Right lung (tissue), 10 donors: ENCODE measurements at places on chromosomes 13 and 19. TPM values are rescaled to one million over a fixed set of nuclear protein-coding genes. Genes with fewer than 3 reads are reported as not detected.

The PRRG2 gene
- 5.7 TPM for polyA plus RNA-seq

The PBX4 gene
- 23.5 TPM for polyA plus RNA-seq

The ZNF497 gene
- 3.0 TPM for polyA plus RNA-seq

The BEST2 gene
- 0.09 TPM for polyA plus RNA-seq

The LILRB4 gene
- 1.7 TPM for polyA plus RNA-seq

The KLHL1 gene
- polyA plus RNA-seq: 0.05 TPM

The AP1M2 gene
- 34.8 TPM for polyA plus RNA-seq

The HSPBP1 gene
- 50.7 TPM for polyA plus RNA-seq

The DCLK1 gene
- polyA plus RNA-seq: 10.0 TPM

DNA sequence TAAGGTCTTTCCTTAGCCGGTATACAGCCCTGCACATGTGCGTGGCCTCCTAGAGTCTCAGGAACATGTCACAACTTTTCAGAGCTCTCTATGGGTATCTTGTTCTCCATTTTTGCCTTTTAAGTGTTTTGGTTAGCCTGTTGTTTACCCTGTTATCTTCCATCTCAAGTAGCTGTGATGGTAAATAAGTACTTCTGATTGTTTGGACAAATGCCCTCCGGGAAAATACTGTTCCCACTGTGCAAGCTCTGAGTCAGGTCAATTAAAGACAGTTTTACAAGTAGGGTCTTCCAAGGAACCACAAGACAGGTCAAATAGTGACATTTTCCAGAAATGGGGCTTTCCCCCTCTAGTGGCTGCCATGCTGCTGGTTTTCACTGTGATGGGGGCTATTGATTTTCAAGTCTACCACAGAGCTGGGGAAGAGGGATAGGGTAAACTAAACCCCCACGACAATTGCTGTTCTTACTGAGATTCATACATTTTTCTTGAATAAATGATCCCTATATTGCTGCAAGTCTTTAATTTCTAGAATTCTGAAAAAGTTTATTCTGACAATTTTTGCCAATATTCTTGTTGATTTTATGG lies 109.5 kb downstream of the TM9SF2 start:
- DNase-seq: no peak

- peak; percentile 38 for DNase-seq
These were observed 12.2 kb downstream of the TMEM160 start for GRCh38 chr19:47036097-47036651.

DNA sequence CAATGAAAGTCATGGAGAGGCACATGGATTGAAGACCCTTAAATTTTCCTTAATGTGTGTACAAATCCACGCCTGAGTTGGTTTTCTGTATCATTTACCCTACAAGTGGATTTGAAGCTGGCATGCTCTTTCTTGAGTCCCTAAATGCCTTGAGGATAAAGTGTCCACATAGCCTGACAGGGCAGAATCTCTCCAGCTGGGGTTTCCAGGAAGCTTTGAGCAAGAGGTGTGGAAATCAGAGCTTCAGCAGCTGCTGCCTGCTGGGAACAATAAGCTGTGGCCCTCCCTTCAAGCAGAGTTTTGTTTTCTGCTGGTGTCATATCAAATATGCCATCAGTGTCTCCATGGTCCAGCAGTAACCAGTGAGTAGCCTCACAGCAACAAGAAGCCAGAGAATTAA lies 120.3 kb upstream of the SERTM1 start:
- DNase-seq: no peak

DNA sequence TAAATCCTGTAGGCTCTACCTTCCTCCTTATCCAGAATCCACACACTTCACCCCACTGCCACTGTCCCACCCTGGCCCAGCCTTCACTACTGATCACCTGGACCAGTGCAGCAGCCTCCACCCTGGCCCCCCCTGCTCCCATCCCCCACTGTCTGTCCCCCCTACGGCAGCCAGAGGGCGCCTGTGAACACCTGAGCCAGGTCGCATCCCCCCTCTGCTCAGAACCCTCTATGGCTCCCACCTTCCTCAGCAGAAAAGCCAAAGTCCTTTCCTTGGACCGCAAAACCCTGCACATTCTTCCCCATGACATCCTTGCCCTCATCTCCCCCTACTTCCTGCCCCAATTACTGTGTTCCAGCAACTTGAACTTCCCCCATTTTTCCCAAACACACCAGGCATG lies 20.6 kb downstream of the ELAVL3 start:
- DNase-seq: no peak

DNA sequence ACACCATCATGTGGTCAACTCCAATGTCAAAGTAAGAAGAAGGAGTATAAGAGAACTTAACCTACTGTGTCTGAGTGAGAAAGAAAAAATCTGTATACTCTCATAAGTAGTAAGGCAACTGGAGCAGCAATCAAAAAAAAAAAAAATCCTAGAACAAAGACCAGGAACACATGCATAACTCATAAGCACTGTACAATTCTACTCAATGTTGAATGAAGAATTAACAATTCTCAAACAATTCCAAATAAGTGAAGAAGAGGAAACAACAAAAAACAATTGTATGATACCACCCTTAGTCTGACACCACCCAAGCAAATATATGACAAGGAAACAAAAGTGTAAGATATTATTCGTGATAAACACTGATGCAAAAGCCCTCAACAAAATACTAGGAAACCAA lies 24.6 kb downstream of the ZNF160 start:
- no peak for DNase-seq

DNA sequence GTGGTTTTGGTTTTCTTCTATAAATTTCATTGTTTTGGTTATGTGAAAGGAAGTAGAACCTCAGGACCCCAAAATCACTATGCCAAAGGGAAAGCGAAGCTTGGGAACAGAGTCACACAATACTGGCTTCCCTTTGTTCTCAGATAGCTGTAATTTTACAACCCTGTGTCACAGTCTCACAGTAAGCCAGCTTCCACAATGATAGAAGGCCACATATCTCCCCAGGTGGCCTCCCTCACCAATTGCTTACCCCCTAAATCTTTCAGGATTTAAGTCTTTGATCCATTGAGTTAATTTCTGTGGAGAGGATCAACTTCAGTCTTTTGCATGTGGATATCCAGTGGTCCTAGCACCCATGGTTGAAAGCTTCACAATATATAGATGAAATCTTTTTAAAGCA lies 58.7 kb downstream of the SLC15A1 start:
- no peak for DNase-seq

DNA sequence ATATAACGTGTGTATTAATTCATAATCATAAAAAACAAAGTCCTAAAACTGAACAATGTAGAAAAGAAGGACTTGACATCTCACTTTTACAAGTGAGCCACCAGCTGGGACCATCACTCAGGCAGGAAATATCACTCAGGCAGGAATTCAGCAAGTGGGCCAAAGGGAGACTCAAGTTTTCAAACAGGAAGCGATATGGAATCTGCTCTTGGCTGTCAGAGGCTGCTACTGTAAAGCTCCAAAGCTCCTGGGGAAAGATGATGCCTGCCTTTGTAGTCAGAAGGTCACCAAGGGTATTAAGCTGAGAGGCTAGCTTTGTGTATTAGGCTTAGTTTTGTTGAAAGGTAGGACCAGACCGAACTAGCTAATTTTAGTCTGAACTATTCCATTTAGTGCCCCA lies 5.5 kb upstream of the AKAP11 start:
- peak; percentile 79 for DNase-seq

GRCh38 chr13:65929436-65929835 lies 1300.7 kb downstream of the PCDH9 start:
- no peak for DNase-seq

GRCh38 chr13:91017669-91018053 lies 329.8 kb upstream of the MIR17HG start:
- no peak for DNase-seq

- no peak for DNase-seq
These were observed 78.2 kb downstream of the AKAP11 start for GRCh38 chr13:42350141-42350540.

DNA sequence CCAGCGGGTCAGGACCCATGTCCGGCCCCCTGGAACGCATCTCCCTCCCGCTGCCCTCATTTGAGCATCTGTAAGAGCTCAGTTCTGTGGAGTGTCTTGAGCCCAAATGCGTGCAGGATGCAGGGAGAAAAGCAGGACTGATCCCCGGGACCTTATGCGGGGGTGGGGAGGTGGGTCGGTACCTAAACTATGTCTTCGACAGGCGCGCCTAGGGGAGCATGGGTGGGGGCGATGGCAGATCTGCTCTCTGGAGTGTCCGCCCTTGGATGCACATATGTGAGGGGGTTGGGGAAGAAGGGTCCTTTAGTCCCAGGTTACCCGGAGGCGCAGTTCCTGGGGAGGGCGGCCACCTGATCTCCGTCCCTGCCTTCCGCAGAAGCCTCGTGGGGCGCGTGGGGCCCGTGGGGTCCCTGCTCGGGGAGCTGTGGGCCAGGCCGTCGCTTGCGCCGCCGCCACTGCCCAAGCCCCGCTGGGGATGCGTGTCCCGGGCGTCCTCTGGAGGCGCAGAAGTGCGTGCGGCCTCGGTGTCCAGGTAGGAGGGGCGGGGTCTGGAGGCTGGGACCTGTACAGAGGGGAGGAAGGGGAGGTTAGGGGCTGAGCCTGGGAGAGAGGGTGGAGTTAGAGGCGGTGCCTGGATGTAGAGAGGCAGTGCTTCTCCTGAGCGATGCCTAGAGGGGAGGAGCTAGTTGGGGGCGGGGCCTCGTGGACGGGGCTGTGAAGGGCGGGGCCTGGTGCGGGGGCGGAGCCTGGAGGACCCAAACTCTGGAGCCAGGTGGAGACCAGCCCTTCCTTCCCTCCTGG lies 2.9 kb downstream of the CILP2 start:
- DNase-seq: no peak

DNA sequence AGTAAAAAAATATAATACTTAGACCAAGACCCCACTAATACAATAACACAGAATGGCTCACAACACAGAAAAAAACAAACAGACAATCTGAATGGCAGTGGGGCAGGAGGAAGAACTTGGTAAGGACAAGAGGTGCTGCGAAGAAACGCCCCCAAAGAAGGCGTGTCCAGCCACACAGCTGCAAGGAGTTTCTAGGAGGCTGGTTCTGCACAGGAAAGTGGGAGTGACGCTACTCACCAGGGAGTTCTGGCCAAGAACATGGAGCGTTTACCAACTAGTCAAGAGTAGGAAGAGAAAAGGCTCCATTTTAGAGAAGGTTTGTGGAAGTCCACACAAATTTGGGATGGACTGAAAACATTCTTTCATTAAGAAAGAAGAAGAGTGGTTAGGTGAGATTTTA lies 95.3 kb upstream of the SLC15A1 start:
- no peak for DNase-seq

DNA sequence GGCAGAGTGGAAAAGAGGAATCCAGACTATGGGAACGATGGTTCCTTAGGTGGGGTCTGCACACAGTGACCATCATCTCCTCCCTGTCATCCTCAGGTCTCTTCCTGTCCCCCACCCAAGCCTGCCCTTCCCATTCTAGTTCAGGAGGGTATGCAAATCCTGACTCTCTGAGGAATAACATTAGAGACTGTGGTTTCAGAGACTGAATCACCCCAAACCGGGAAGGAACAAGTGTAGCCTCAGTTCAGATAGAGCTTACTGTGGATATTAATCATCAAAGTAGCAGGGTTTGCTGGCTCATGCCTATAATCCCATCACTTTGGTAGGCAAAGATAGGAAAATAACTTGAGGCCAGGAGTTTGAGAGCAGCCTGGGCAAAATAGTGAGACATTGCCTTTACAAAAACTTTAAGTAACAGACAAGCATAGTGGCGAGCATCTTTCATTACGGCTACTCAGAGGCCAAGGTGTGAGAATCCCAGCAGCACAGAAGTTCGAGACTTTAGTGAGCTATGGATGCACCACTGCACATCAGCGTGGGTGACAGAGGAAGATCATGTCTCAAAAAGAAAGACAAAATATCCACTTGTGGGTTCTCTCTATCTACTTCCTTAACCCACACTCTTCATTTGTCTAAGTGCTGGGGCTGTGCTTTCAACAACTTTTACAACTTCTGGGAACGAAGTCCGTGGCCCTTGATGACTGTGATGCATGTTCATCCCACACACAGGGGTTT lies 19.3 kb upstream of the LGALS13 start:
- DNase-seq: no peak

- DNase-seq: no peak
These were observed 10.7 kb downstream of the TM6SF2 start for GRCh38 chr19:19262190-19263057.

- no peak for DNase-seq
These were observed 1.2 kb downstream of the KLF2 start for GRCh38 chr19:16325641-16326400.

DNA sequence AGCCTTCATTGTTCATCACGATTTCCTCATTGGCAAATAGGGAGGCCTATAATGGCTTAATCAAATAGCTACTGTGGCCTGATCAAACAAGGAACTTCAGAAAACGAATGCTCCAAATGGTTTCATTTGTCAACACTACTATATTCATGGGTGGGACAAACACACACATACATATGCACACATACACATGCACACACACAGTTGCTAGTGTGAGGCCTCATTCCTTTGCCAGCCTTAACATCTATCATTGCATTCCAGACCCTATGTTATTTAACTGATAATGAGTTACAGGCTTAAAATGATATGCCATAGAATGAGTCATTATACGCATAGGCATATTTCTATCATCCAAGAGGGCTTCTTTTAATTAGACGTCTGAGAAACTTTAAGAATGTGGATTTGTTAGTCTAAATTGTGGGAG lies 140.2 kb downstream of the KLF5 start:
- no peak for DNase-seq

DNA sequence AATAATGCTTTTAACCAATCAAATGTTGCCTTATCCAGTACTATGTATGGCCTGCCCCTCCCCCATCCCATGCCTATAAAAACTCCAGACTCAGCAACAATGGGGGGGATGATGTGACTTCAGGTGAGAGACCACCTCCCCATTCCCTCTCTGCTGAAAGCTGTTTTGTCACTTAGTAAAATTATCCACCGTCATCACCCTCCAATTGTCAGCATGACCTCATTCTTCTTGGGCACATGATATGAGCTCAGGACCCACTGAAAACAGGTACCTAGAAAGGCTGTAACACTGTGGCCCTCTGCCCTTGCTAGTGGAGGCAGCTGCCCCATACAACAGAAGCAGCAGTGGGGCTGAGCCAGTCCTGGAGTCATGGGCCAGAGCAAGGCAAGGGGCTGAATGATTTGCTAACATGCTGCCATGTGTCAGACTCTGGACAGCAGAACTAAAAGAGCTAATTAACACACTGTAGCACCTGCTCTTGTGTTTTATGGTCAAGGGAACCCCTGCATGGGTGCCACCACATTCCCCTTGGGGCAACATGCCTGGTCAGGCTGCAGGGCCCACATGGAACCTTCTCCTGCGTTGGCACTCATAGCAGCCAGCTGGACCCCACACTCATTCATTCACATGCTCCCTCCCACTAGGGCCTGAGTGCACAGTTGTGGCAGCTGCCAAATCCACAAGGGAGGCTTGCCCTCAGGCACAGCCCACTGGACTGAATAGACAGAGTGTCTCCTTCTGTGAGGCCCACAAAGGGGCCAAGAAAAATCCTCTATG lies 722.2 kb upstream of the PCDH20 start:
- no peak for DNase-seq

- DNase-seq: no peak
These were observed 1.1 kb downstream of the SYDE1 start for GRCh38 chr19:15108145-15108844.

- no peak for DNase-seq
These were observed 12.4 kb upstream of the DGKH start for GRCh38 chr13:42035905-42036521.
